CD4-positive, alpha-beta memory T cell (primary cell): ENCODE measurements at places on chromosomes 7 and 10. TPM values are rescaled to one million over a fixed set of nuclear protein-coding genes. Genes with fewer than 3 reads are reported as not detected.

Gene CHN2
- 4.9 TPM for total RNA-seq

Gene CACNA2D1
- not detected for total RNA-seq

Gene AKR1C1
- total RNA-seq = 1.9 TPM

Gene CCL24
- not detected for total RNA-seq

Gene TNKS2
- total RNA-seq = 70.0 TPM

Gene LUC7L2
- 131 TPM for total RNA-seq

Gene GRM3
- total RNA-seq = not detected

Gene SFR1
- 12.2 TPM for total RNA-seq

Gene SLC26A5
- total RNA-seq = not detected

Gene ABCB8
- 71.2 TPM for total RNA-seq

Gene AKR1C2
- not detected for total RNA-seq

Gene FFAR4
- not detected for total RNA-seq

Gene CPEB3
- 3.4 TPM for total RNA-seq

Gene LEP
- not detected for total RNA-seq

Gene ARHGEF35
- 5.2 TPM for total RNA-seq

Gene LRRD1
- total RNA-seq = not detected
